ENCODE measurements at places on chromosomes 13 and 19.
A peak's percentile ranks its signal among the peaks of the same experiment; 100 is the strongest.

DNA sequence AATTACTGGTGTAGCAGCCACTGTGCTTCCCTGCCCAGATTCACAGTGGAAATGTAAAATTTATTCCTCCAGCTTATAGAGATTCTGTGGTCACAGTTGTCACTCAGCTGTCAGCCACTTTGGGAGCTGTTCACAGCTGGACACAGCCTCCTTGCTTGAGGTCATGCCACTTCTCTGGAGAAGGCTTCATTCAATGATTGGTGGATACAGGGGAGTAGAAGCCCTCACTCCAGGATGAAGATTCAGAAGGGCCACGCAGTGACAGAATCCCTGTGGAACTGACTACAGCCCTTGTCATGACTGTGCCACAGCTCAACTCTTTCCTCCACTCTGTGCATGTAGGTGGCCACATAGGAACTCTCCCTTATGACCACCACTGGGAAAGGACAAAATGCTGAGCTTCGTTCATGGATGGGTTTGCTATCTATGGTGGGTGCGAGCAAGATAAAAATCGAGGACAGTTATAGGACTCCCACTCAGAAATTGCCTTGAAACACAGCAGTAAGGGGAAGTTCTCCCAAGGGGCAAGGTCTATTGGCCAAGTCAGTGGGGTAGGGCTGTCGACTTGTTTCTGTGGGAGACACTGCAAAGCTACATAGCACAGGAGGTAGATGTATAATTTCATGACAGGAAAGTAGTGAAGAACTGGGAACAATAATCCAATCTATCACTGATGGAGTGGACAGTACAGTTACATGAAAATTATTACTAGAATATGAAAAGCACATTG lies 98.7 kb downstream of the CCNA1 start:
- no peak for DNase-seq

DNA sequence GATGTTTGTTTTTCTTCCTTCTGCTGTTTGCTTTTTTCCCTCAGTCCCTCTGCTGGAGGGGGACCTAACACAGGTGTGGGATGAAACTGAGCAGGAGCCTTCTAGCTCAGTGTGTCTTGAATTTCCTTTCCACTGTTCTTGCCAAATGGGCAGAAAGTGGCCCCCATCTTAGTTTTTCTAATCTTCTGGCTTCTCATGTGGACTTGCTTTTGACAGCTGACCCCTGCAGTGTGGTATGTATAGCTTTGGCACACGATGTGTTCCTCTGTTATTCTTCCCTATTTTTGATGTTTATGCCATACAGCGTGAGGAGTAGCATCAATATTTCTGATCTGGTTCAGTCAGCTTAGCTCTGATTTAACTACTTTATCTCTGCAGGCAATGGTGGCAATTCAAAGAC lies 8.3 kb downstream of the LRCH1 start:
- DNase-seq, result no peak

GRCh38 chr13:23288995-23289394 lies 108.2 kb downstream of the SGCG start:
- no peak for DNase-seq

DNA sequence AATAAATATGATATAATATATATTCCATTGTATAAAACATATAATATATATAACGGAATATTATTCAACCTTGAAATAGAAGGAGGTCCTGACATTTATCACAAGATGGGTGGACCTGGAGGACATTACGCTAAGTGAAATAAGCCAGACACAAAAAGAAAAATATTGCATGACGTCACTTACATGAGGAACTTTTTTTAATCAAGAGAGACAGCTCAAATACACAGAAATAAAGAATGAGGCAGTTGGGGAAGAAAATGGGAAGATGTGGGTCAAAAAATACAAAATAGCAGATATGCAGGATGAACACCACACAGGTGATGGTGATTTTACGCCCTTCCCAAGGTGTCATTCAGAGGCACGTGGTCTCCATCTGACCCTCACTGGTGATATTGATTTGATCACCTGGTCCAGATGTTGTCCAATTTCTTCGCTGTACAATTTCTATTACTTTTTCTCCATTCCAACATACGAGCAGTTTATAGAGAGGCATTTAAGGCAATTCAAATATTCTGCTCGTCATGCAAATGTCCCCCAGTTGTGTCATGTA lies 513 bp upstream of the ZNF317 start:
- no peak for DNase-seq

DNA sequence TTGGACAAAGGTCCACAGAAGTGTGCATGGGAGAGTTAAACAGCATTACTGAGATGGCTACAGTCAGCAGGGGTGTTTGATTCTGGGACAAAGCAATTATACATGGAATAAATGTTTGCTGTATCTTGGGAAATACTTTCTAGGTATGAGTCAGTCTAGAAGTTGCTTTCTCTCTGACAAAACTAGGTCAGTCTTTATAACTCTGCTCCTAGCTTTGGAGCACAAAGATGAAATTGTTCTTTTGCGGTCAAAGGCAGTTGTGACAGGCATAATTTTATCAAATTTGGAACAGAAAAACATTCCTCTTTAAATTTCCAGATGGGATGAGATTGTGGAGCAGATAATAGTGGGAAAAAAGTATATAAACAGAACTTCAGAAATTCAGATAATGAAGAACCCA lies 1045.4 kb upstream of the MIR17HG start:
- no peak for DNase-seq

GRCh38 chr13:49240017-49240416 lies 7.7 kb upstream of the CDADC1 start:
- peak; percentile 51 for DNase-seq

DNA sequence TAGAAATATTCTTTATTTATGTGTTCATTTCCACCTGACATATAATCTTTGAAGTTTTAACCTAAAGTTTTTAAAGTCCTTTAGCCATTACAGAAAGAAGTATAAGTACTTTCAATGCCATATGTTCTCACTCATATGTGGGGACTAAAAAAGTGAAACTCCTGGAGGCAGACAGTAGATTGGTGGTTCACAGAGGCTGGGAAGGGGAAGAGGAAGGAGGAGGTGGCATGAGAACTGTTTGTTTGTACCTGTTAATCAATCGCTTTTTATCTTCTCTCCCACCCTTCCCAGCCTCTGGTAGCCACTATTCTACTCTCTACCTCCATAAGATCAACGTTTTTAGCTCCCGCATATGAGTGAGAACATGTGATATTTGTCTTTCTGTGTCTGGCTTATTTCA lies 131.1 kb downstream of the MYO16 start:
- DNase-seq, result no peak

DNA sequence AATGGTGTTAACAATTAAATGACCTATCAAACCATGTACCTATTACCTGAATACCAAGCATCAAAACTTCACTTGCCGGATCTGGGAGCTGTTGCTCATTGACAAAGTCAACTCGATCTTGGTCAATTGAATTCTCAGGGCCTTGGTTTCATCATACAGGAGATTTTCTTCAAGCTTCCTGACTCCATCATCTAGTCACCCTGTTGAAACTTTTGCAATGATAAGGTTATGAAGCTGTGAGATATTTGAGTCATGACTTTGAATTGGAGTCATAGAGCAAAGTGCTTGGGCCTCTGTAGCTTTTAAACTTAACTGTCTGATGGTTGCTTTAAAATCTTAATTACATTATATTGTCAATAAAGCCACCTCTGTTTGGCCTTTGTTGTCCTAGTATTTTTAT lies 260.9 kb downstream of the COG6 start:
- no peak for DNase-seq

- no peak for DNase-seq
Observed at GRCh38 chr19:11641244-11641643, 44.0 kb downstream of the ZNF627 start.

- DNase-seq, result no peak
Observed at GRCh38 chr19:33264881-33265445, 37.4 kb downstream of the CEBPA start.

GRCh38 chr13:94427313-94427953 lies 52.0 kb downstream of the DCT start:
- no peak for DNase-seq

DNA sequence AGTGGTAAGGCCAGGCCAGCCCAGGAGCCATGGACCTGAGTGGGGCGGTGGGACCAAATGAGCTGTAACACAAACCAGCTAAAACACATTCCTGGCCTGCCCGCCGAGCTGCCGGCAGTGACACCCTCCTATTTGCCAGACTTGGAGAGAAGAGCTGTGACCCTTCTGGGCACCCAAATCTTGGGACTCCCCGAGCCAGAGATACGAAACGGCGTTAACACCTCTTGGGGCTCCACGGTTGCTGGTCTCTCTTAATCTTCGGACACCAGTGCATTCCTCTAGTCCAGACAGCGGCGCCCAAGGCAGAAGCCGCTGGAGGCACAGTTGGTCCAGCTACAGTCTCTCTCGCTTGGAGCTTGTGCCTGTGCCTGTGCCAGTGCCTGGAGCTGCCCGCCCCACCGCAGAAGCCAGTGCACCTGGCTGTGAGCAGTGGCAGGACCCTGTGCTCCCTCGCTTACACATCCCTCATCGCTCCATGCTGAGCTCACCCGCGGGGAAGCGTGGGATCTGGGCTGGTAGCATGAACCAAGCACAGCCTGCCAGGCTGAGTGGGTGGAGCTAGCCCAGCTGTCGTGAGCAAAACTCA lies 147.2 kb upstream of the KLHL1 start:
- DNase-seq, result no peak

DNA sequence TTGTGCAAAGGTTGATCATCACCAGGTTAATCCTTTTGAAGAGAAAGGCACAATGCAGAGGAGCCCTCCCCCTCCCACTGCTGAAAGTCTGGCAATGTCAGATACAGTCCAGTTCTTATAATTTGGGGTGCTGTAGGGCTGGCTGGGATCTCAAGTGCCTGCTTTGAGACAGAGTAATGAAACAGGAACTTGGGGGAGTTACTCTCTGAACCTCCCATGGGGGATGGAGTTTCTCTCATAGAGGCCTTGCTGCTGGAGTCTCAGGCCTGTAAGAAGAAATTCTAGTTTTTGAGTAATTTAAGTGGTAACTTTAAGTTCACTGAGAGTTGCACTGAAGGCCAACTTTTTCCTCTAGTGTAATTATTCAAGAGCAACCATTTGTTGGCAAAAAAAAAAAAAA lies 410.5 kb downstream of the KCNRG start:
- no peak for DNase-seq

All from DND-41 (cell line).